ENCODE measurements at places on chromosomes 2 and 18.
A peak's percentile ranks its signal among the peaks of the same experiment; 100 is the strongest.

- H3K36me3 ChIP-seq, result peaks cover 12% of the 10 kb centered on the region
- no peak overlapping the region for H3K4me3 ChIP-seq
- no peak for DNase-seq
- H3K4me1 ChIP-seq, result peaks cover 14% of the 10 kb centered on the region
- no peaks in the 10 kb centered on the region for H3K27me3 ChIP-seq
- no peak overlapping the region for H3K27ac ChIP-seq
Measured at GRCh38 chr2:3256605-3257004, 121.0 kb downstream of the EIPR1 start.

DNA sequence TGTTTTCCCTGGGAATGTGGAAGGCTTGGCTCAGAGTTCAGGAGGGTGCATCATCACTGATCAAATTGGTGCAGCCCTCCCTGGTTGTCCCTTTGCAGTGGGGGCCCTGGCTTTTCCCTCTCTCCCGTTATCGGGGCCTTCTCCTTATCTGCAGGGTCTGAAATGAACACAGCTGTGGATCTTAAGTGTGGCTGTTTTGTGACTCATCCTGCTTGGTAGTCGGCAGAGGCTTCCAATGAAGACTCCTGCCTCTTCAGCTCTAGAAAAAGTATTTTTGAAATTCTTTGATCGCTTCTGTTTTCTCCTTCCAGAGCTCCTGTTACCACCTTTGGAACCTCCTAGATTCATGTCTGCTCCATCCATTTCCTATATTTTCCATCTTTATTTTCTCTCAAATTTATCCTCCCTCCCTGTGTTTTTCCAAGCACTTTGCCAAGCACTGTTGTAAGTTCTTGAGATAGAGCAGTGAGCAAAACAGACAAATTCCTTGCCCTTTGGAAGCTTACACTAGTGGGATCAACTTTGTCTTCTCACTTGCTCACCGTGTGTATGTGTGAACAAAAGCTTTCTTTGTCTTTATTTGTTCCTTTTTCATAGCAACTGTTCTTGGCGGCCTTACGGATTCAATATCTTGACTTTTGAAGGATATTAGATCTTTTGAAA, 45.7 kb downstream of the RALB start:
- no peak for DNase-seq
- no peak overlapping the region for H3K27ac ChIP-seq
- H3K4me1 ChIP-seq, result no peaks in the 10 kb centered on the region

DNA sequence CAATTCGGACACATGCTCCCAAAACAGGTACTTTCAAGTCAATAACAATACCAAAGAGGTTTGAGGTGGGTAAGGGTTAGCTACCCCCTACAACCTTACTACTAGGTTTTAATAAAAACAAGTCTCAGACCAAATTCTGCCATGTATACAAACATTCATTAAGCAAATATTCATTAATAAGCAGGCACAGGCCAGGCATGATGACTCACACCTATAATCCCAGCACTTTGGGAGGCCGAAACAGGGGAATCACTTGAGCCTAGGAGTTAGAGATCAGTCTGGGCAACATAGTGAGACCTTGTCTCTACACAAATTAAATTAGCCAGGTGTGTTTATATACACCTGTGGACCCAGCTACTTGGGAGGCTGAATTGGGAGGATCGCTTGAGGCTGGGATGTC, 11.7 kb upstream of the ELAC1 start:
- no peak overlapping the region for H3K27ac ChIP-seq
- no peaks in the 10 kb centered on the region for H3K27me3 ChIP-seq
- H3K36me3 ChIP-seq, result no peaks in the 10 kb centered on the region
- H3K4me1 ChIP-seq, result peaks cover 10% of the 10 kb centered on the region
- no peak overlapping the region for H3K4me3 ChIP-seq

DNA sequence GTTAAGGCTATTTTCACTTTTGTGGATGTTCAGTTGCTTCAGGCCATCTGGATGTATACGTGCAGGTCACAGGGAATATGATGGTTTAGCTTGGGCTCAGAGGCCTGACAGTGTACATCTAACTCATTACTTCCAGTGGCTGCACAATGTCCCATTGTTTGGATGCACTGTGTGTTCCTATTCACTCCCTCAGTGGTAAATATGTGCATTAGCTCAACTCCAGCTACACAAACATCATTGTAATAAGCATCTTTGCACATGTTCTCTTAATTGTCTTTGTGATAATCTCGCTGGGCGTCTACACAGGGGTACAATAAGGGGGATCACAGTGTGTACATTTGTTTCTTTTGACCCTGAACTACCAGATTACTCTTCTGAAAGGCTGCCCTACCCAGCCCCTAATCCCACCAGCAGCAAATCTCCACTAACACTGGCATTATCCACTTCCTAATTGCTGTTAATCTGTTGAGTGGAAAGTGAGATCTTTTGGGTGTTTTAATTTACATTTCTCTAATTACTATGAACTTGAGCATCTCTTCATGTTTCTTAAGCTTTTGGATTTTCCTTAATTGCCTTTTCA, 56.1 kb upstream of the POLE4 start:
- H3K4me1 ChIP-seq, result peaks cover 27% of the 10 kb centered on the region
- H3K27me3 ChIP-seq, result no peaks in the 10 kb centered on the region
- DNase-seq, result peak; percentile 77

GRCh38 chr18:50194631-50195532, at the start of gene MYO5B:
MYO5B (minus strand) TSS chr18:50195147; CDS start chr18:50194793, 354 bp downstream.
- H3K36me3 ChIP-seq, result no peaks in the 10 kb centered on the region
- H3K4me3 ChIP-seq, result peak within 1 kb of the TSS; percentile 73
- no peaks in the 10 kb centered on the region for H3K27me3 ChIP-seq
- DNase-seq, result peak; percentile 63
- peak within 1 kb of the TSS; percentile 65 for H3K27ac ChIP-seq

DNA sequence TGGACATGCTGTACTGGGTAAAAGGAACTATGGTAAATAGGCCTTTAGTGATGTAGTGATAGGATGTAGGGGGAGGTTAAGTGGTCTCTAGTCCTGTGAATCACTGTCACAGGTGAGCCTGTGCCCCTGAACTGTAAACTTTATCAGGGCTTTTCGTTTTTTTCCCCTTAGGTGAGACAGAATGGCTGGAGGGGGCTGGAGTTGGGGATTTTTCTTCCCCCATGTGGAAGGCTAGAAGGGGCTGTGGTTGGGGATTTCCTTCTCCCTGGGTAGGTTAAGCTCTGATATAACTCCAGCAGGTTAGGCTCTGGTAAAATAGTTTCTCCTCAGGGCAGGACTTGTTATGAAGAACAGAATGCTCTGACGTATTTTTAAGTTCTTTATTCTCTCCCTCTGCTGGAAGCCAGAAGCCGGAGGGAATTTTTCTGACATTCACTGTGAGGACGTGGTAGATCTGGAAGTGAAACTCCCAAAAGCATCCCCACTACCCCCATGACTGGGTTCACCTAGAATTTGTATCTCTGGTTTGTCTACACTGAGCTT, 28.5 kb downstream of the PIKFYVE start:
- no peak overlapping the region for H3K4me3 ChIP-seq
- H3K36me3 ChIP-seq, result peaks cover 9% of the 10 kb centered on the region
- no peak overlapping the region for H3K27ac ChIP-seq
- H3K4me1 ChIP-seq, result peaks cover 25% of the 10 kb centered on the region
- no peak for DNase-seq
- H3K27me3 ChIP-seq, result no peaks in the 10 kb centered on the region

Data from HepG2 (cell line).